Activated naive CD8-positive, alpha-beta T cell treated with anti-CD3 and anti-CD28 coated beads for 36 hours (primary cell): ENCODE measurements at places on chromosomes 13 and 19. TPM values are rescaled to one million over a fixed set of nuclear protein-coding genes. Genes with fewer than 3 reads are reported as not detected.
A peak's percentile ranks its signal among the peaks of the same experiment; 100 is the strongest.

ZNF677 gene
- total RNA-seq, result 9.5 TPM

ZNF468 gene
- 15.1 TPM for total RNA-seq

LGALS7 gene
- not detected for total RNA-seq

CASP14 gene
- total RNA-seq, result not detected

KCNJ14 gene
- total RNA-seq, result 1.4 TPM

TEX26 gene
- total RNA-seq, result not detected

FCAR gene
- total RNA-seq, result not detected

GRCh38 chr13:23960566-23961156 is 63.4 kb upstream of the C1QTNF9B start:
- no peak overlapping the region for H3K27ac ChIP-seq
- peaks cover under 1% of the 10 kb centered on the region for H3K27me3 ChIP-seq
- no peak for DNase-seq
- H3K36me3 ChIP-seq, result no peaks in the 10 kb centered on the region
- H3K4me3 ChIP-seq, result no peak overlapping the region
- H3K4me1 ChIP-seq, result peaks cover 11% of the 10 kb centered on the region

DNA sequence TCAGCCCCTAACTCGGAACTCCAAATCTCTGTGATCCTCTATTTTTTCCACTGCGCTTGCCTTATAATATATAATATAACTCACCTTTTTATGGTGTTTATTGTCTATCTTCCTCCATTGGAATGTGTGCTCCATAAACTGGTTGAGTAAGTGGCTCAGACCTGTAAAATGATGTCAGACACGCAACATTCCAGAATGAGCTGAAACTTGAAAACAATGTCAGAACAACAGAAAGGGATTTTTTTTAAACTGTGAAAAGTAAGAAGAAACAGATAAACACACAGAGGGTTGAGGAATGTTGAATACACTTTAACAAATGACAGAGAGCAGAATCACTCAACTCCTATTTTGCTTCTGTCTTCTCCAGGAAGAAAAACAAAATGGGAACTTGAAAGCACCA is 19.1 kb upstream of the FAM216B start:
- H3K27me3 ChIP-seq, result peaks cover 13% of the 10 kb centered on the region
- DNase-seq, result no peak
- H3K4me1 ChIP-seq, result peaks cover 2% of the 10 kb centered on the region

- H3K36me3 ChIP-seq, result no peaks in the 10 kb centered on the region
- no peaks in the 10 kb centered on the region for H3K27me3 ChIP-seq
- peak; percentile 40 for DNase-seq
- H3K27ac ChIP-seq, result no peak overlapping the region
- H3K4me3 ChIP-seq, result no peak overlapping the region
These were observed 32.7 kb downstream of the KDM4B start for GRCh38 chr19:5001615-5002014.

GRCh38 chr13:87376081-87376480 is 295.1 kb upstream of the SLITRK5 start:
- DNase-seq, result no peak
- no peaks in the 10 kb centered on the region for H3K27me3 ChIP-seq
- no peaks in the 10 kb centered on the region for H3K4me1 ChIP-seq
- no peaks in the 10 kb centered on the region for H3K36me3 ChIP-seq

DNA sequence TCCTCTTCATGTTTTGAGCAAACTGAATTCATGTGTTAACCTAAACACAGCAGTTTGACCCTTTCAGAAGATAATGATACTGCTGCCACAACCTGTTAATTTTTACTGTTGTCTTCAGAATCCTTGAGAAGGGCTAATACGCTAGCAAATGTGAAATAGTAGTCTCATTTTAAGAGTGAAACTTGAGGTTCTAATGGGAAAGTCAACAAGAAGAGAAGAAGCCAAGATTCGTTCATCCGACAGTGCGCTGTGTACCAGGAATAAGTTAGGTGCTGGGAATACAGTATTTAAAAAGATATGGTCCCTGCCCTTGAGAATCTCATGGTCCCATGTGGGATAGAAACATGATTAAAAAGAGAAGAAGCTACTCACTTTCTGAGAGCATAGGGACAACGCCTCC is 134.4 kb downstream of the KL start:
- H3K36me3 ChIP-seq, result no peaks in the 10 kb centered on the region
- DNase-seq, result no peak
- H3K4me1 ChIP-seq, result peaks cover 5% of the 10 kb centered on the region
- no peak overlapping the region for H3K4me3 ChIP-seq
- peaks cover 20% of the 10 kb centered on the region for H3K27me3 ChIP-seq
- H3K27ac ChIP-seq, result no peak overlapping the region

- DNase-seq, result no peak
- H3K27ac ChIP-seq, result peak overlapping the region; percentile 65
- peaks cover 20% of the 10 kb centered on the region for H3K36me3 ChIP-seq
- H3K4me1 ChIP-seq, result peaks cover 28% of the 10 kb centered on the region
- H3K4me3 ChIP-seq, result no peak overlapping the region
These were observed 7.8 kb downstream of the ZBTB7A start for GRCh38 chr19:4058693-4059452.

GRCh38 chr13:108595436-108596274 is 33.8 kb upstream of the MYO16 start:
- H3K27me3 ChIP-seq, result peaks cover 13% of the 10 kb centered on the region
- no peak overlapping the region for H3K4me3 ChIP-seq
- no peak for DNase-seq
- H3K4me1 ChIP-seq, result no peaks in the 10 kb centered on the region
- no peaks in the 10 kb centered on the region for H3K36me3 ChIP-seq
- no peak overlapping the region for H3K27ac ChIP-seq

- no peaks in the 10 kb centered on the region for H3K27me3 ChIP-seq
- H3K36me3 ChIP-seq, result no peaks in the 10 kb centered on the region
- DNase-seq, result no peak
- H3K4me3 ChIP-seq, result no peak overlapping the region
- no peaks in the 10 kb centered on the region for H3K4me1 ChIP-seq
These were observed 1422.1 kb downstream of the PCDH9 start for GRCh38 chr13:65808061-65808460.

DNA sequence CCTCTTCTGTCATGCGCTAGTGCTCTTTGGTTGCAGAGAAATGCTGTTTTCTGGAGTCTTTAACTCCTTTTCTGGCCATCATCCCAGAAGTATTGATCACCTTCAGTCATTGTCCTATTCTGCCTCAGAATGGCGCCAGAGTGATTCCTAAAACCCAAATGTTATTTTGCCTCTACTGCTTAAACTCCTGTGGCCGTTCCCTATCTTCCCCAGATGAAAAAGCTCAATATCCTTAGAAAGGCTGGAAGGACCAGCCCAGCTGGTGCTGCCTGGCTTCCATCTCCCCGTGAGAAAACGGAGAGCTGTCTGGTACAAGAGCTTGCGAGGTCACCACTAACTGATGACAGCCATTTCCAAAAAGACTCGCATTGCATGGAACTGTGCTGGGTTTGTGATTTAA is 179.1 kb downstream of the RBM26 start:
- peaks cover 1% of the 10 kb centered on the region for H3K4me1 ChIP-seq
- no peak overlapping the region for H3K27ac ChIP-seq

GRCh38 chr19:50552540-50552939 is 15.7 kb downstream of the LRRC4B start:
- peaks cover 80% of the 10 kb centered on the region for H3K27me3 ChIP-seq
- H3K27ac ChIP-seq, result no peak overlapping the region
- no peak for DNase-seq
- H3K4me3 ChIP-seq, result no peak overlapping the region

DNA sequence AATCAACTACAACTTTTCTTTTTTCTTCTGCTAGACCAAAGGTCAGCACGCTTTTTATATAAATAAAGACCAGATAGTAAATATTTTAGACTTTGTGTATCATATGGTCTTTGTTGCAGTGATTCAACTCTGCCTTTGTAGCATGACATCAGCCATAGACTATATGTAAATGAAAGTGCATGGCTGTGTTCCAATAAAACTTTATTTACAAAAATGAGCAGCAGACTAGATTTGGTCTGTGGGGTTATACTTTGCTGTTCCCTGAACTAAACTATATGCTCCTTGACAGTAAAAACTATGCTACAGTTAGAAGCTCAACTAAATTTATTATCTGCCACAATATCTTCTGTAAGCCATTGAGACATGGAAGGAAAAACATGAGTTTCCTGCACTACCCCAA is 100.0 kb downstream of the RNASEH2B start:
- no peak overlapping the region for H3K27ac ChIP-seq
- no peaks in the 10 kb centered on the region for H3K36me3 ChIP-seq
- H3K4me3 ChIP-seq, result no peak overlapping the region
- DNase-seq, result no peak

GRCh38 chr19:49356382-49356781 is 5.8 kb downstream of the TEAD2 start:
- no peak overlapping the region for H3K4me3 ChIP-seq
- H3K27me3 ChIP-seq, result peaks cover 11% of the 10 kb centered on the region
- H3K36me3 ChIP-seq, result no peaks in the 10 kb centered on the region
- DNase-seq, result no peak
- H3K4me1 ChIP-seq, result peaks cover 12% of the 10 kb centered on the region

DNA sequence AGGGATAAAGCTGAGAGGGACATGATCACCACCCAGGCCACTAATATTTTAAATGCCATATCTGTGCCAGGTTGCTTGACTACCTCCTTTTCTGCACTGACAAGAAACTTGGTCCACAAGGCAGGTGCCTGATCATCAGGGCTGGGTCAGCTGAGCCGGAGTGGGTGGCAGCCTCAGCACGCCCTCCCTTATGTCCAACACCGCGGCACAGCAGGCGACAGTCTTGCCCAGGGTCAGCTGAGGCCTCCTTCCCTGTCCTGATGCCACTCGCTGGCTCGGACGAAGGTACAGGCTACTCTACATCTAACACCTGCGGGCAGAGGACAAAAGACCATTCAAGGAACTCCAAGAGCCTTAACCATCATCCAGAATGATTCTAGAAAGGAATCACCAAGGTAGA is 16.9 kb downstream of the ZC3H4 start:
- peaks cover 57% of the 10 kb centered on the region for H3K4me1 ChIP-seq
- H3K27me3 ChIP-seq, result no peaks in the 10 kb centered on the region
- peak overlapping the region; percentile 57 for H3K27ac ChIP-seq
- peaks cover 30% of the 10 kb centered on the region for H3K36me3 ChIP-seq
- no peak for DNase-seq

- no peak overlapping the region for H3K27ac ChIP-seq
- H3K4me3 ChIP-seq, result no peak overlapping the region
- DNase-seq, result no peak
- no peaks in the 10 kb centered on the region for H3K4me1 ChIP-seq
These were observed 9.8 kb upstream of the FRY start for GRCh38 chr13:32021785-32022184.

DNA sequence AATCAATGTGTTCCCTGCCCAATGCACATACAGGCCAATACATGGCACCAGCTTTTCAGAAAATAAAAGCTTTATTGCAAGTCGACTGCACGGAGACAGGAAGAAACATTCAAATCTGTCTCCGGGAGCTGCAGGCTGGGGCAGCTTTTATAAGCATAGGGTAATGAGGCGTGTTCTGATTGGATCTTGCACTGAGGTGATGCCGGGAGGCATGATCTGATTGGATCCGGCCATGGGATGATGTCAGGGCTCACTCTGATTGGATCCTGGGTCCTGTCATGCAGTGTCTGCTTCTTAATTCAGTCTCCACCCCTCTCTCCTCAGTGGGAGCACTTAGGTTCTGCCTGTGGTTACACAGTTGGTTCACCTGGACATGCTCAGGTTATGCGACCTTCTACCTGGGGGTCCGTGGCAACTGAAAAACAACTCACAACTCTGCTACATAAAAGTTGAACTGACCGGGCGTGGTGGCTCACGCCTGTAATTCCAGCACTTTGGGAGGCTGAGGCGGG is 11.8 kb upstream of the FBN3 start:
- DNase-seq, result peak; percentile 23
- peaks cover 3% of the 10 kb centered on the region for H3K4me1 ChIP-seq
- peaks cover 6% of the 10 kb centered on the region for H3K27me3 ChIP-seq
- no peak overlapping the region for H3K4me3 ChIP-seq
- H3K36me3 ChIP-seq, result no peaks in the 10 kb centered on the region

DNA sequence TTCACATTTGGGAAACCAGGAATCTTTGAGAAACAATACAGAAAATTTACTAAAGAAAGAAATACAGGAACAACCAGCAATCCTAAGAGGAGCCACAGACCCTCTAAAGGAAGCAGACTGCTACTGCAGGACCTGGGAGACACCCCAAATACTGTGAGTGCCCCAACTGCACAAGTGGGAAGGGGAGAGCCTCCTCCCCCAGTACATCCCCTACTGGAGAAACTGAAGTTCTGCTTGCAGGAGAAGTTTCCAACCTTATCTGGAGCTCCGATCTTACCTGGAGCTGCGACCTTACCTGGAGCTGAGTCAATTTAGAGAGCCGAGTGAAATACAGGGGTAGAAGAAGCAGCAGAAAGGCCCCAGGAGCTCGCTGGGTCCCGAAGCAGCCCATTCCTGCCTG is 236.4 kb upstream of the SPRY2 start:
- no peak overlapping the region for H3K4me3 ChIP-seq
- DNase-seq, result no peak
- H3K4me1 ChIP-seq, result no peaks in the 10 kb centered on the region
- no peaks in the 10 kb centered on the region for H3K36me3 ChIP-seq

GRCh38 chr19:41753159-41753558 is 2.2 kb upstream of the CEACAM6 start:
- no peak overlapping the region for H3K27ac ChIP-seq
- peaks cover 49% of the 10 kb centered on the region for H3K27me3 ChIP-seq
- peak; percentile 71 for DNase-seq
- no peaks in the 10 kb centered on the region for H3K36me3 ChIP-seq
- peaks cover 3% of the 10 kb centered on the region for H3K4me1 ChIP-seq

- peaks cover 16% of the 10 kb centered on the region for H3K27me3 ChIP-seq
- no peak overlapping the region for H3K27ac ChIP-seq
- H3K4me3 ChIP-seq, result no peak overlapping the region
- H3K4me1 ChIP-seq, result peaks cover 5% of the 10 kb centered on the region
- DNase-seq, result no peak
These were observed 9.9 kb upstream of the RCBTB2 start for GRCh38 chr13:48542581-48543341.

DNA sequence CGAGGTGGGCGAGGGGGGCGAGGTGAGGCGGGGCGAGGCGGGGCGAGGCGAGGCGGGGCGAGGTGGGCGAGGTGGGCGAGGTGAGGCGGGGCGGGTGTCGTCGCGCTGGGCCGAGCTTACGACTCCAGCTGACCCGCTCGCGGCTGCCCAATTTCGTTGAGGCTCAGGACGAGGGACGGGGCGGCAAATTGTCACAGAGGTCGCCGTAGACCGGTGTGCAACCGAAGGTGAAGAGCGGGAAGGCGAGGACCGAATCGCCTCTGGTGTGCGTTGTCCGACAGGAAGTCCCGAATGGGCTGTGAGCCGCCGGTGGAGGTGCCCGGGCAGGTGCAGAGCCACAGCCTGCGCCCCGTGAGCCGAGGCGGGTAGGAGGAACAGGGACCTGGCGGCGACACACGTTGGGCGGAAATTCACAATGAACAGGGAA is at the start of gene LACC1:
Gene LACC1 (plus strand): TSS at position 150 of the 427 bp plus-strand sequence. CDS start 1,082 bp downstream, outside the sequence.
- H3K27ac ChIP-seq, result peak within 1 kb of the TSS; percentile 87
- peaks cover 12% of the 10 kb centered on the region for H3K36me3 ChIP-seq
- H3K27me3 ChIP-seq, result peaks cover 3% of the 10 kb centered on the region
- H3K4me3 ChIP-seq, result peak within 1 kb of the TSS; percentile 86
- peak; percentile 38 for DNase-seq
